OCI-M1 (cell line): ENCODE measurements at places on chromosomes 11 and 22.
A peak's percentile ranks its signal among the peaks of the same experiment; 100 is the strongest.

GRCh38 chr11:60763692-60764369 lies 7.2 kb downstream of the MS4A15 start:
- DNase-seq = no peak

DNA sequence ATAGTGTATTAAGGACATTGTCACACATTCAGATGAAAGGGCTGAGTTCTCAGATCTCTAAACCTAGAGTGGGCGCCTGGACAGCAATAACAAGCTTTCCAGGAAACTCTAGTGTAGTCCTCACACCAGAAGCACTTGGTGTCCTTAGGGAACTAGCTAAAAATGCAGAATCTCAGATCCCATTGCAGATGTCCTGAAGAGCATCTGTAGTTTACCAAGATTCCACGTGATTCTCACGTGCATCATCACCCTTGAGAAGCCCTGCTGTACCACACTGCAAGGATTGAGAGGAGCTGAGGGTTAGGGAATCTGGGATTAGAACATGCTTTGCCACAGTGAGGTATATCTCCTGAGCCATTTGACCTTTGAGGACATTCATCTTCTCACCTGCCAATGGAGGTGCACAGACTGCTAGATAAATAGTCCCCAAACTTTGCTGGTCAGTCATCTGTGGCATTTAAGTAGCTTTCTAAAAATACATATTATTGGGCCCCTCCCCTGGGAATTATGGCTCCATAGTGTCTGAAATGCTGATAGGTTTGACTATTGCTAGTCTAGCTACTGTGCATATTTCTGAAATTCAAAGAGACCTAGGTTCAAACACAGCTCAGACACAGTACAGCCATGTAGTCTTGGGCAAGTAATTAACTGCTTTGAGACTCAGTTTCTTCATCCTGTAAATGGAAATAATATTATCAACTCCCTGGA lies 1068.9 kb downstream of the OPCML start:
- no peak for DNase-seq

DNA sequence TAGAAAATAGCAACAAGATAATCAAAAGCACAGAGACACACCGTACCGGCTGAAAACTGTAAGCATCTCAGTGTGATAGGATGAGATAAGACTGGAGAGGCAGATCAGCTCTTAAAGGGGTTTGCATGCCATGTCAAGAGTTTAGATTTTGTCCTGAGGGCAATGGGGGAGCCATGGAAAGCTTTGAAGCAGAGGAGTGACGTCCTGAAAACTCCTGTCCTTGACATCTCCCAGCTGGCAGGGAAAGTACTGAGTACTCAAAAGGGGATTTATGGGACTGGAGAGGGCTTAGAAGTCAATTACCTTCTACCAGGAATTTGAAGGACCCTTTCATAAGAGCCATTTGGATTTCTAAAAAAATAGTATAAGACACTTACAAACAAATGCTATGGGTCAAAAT lies 420.5 kb upstream of the NARS2 start:
- no peak for DNase-seq

- DNase-seq = no peak
Measured at GRCh38 chr11:2574043-2574552, 125.7 kb downstream of the KCNQ1OT1 start.

GRCh38 chr11:96337541-96338431 lies 5.2 kb downstream of the MAML2 start:
- peak; percentile 18 for DNase-seq

DNA sequence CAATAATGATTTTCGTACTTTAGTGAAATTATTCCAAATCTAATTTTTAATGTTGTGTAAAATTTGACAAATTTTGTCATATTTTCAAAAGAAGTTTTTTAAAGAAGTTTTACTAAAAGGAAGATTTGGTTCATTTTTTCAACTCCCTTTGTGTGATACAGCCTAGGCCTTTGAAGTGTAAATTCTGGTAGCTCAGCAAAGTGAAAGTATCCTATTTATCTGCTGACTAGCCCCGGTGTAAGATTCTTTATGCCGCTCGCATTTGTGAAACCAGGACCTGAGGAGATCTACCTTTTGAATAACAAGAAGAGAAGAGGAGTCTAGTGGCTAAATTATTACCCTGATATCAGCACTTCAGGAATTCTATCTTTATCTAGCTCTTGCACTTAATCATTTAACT lies 177.4 kb downstream of the JRKL start:
- peak; percentile 86 for DNase-seq

DNA sequence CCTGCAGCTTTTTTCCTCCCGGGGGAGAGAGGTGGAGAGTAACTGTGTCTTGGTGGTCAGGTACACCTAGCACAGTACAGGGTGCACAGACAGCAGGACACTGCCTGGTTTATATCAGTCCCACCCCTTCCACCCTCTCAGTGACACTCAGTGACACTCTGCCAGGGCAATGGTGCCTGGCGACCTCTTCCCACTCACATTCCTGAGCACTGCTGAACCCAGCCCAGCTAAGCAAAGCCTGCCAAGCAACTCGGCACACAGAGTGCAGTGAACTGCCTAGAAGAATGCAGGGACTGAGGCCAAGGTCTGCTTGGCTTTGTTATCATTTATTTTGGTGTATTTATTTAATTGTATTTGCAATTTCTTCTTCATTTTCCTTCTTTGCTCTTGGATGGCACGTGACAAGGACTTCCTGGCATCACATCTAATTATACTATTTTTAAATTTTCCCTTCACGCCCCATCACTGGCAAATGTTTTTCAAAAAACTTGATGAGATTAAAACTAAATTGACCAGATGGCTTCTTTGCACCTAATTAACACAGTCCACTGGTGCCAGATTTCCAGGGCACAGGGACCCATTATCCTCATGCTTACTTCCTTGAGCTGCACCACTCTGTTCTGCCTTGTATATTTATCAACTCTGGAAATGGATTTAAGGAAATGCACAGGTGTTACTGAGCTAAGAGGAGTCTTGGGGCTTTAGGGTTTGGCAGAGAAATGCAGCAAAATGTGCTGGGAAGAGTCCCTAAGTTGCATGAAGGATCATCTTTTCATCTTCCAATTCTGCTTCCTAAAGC lies 205.6 kb downstream of the ADAMTS15 start:
- no peak for DNase-seq

GRCh38 chr11:27115051-27115650 lies 74.5 kb downstream of the BBOX1 start:
- DNase-seq = no peak

- peak; percentile 88 for DNase-seq
Measured at GRCh38 chr11:91791171-91791468, 433.5 kb upstream of the FAT3 start.

DNA sequence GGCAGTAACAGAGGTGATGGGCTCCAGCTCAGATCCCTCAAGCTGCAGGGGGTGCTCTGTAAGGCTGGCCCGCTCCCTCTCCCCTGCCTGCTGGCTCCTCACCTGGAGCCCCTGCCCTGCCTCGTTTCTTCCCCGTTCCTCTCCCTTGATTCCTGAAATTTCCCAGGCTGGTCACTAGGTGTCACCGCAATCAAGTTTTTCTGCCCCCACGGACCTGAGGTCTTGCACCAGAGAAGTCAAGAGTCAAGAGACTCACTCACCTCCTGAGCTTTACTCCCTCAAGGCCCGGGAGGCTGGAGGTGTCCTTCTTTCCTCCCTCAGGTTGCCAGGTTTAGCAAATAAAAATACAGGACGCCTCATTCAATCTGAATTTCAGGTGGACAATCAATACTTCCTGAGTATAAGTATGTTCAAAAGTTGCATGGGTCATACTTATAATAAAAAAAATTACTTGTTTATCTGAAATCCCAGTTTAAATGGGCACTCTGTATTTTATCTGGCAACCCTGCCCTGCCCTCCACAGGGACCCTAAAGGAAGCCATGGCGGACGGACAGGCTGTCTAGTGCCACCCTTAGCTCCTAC lies 69.2 kb downstream of the SCUBE1 start:
- peak; percentile 68 for DNase-seq

- no peak for DNase-seq
Measured at GRCh38 chr11:62201376-62201775, 7.1 kb upstream of the SCGB2A1 start.

- DNase-seq = peak; percentile 35
Measured at GRCh38 chr11:132838627-132839026, 693.7 kb downstream of the OPCML start.

DNA sequence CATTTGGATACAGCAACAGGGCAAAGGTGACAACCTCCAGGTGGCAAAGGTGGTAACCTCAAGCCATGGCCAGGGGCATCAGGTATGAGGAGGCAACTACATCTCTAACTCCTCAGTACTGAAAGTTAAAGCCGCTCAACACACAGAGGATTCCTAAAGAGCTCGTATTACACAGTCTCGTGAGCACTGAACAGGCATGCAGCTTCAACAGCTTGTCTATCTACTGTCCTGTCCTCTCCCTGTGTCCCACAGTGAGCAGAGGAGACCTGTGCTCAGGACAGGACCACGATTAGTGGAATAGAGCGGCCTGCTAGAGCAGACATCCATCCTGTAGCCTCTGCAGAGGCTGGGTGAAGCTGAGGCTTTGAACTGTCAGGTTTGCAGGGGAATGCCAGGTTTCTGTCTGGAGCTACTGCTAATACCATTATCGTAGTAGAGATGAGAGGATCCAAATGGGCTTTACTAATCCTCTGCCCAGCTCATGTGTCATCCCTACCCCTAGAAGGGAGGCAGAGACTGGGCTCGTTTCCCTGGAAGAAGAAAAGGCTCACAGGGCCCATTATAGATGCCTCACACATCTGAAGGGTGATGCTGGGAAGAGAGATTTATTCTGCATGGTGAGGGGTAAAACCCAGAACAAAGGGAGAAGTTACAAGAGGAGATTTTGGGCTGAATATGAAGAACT lies 415.2 kb downstream of the LARGE1 start:
- DNase-seq = no peak

GRCh38 chr22:48485149-48486133 lies 1342.2 kb downstream of the BRD1 start:
- no peak for DNase-seq

GRCh38 chr11:86676533-86677154 lies 4.2 kb upstream of the ME3 start:
- peak; percentile 98 for DNase-seq

DNA sequence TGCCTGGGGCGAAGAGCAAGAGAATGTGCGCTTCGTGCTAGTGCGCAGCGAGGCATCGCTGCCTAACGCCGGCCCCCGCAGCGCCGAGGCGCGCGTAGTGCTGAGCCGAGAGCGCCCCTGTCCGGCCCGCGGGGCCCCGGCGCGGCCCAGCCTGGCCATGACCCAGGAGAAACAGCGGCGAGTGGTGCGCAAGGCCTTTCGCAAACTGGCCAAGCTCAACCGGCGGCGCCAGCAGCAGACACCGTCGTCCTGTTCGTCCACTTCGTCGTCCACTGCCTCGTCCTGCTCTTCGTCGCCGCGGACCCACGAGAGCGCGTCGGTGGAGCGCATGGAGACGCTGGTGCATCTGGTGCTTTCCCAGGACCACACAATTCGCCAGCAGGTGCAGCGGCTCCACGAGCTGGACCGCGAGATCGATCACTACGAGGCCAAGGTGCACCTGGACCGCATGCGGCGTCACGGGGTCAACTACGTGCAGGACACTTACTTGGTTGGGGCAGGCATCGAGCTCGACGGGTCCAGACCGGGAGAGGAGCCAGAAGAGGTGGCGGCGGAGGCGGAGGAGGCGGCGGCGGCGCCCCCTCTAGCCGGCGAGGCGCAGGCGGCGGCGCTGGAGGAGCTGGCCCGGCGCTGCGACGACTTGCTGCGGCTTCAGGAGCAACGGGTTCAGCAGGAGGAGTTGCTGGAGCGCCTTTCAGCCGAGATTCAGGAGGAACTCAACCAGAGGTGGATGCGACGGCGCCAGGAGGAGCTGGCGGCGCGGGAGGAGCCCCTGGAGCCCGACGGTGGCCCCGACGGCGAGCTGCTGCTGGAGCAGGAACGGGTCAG lies 1.0 kb downstream of the RASSF10 start:
- no peak for DNase-seq
